Left ventricle myocardium superior (tissue), 1 donor: ENCODE measurements at places on chromosomes 4 and X. TPM values are rescaled to one million over a fixed set of nuclear protein-coding genes. Genes with fewer than 3 reads are reported as not detected.

The HSFX4 gene
- not detected for total RNA-seq

The KIAA1210 gene
- total RNA-seq: not detected

The BST1 gene
- total RNA-seq: 3.6 TPM

The VGLL1 gene
- not detected for total RNA-seq

The ARMCX1 gene
- 26.5 TPM for total RNA-seq

The SLC25A6 gene
- 172 TPM for total RNA-seq

The KIF4A gene
- total RNA-seq: 0.40 TPM

The RGN gene
- total RNA-seq: 18.7 TPM

The IL1RAPL2 gene
- total RNA-seq: not detected
